IMR-90 (cell line): ENCODE measurements at places on chromosomes 2 and 18. TPM values are rescaled to one million over a fixed set of nuclear protein-coding genes. Genes with fewer than 3 reads are reported as not detected.

The ADCY3 gene
- total RNA-seq = 16.4 and 17.4 TPM in 2 replicates

The PJVK gene
- total RNA-seq = 0.28 and 0.72 TPM in 2 replicates

The RAD51AP2 gene
- total RNA-seq = not detected in 2 replicates

The CKAP2L gene
- 9.9 and 13.3 TPM in 2 replicates for total RNA-seq
